Activated naive CD4-positive, alpha-beta T cell treated with Interleukin-2 at 50 U/mL for 16 hours (primary cell): ENCODE measurements at places on chromosomes 1 and 21.
A peak's percentile ranks its signal among the peaks of the same experiment; 100 is the strongest.

GRCh38 chr1:64010316-64010715 is 193.1 kb upstream of the UBE2U start:
- DNase-seq: no peak

GRCh38 chr1:211127166-211127565 is 6.8 kb downstream of the KCNH1 start:
- DNase-seq: no peak

GRCh38 chr1:101316256-101316655 is 79.4 kb downstream of the S1PR1 start:
- DNase-seq: no peak

DNA sequence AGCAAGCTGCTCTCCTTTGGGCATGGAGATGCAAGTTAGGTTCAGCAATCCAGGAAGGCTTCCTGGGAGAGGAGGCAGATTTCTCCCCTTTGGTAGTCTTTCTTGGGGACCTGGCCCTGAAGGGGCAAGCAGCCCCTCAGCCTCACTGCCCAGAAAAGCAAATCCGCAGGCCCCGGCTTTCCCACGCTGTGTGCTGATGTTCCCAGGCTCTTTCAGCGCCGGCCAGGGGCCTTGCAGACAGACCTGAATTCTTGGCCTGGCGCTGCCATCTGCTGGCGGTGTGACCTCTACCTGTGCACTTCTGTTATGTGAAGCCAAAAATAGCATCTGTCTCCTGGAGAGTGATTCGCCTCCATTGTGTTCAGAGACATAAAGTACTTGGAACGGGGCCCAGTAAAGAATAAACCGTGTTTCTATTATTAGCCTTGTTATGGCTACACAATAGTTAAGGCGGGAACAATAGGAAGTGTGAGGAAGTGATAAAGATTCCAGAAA is 64.8 kb downstream of the ALPL start:
- DNase-seq: peak; percentile 9

- no peak for DNase-seq
Observed at GRCh38 chr1:147243841-147244240, 1.4 kb downstream of the CHD1L start.

DNA sequence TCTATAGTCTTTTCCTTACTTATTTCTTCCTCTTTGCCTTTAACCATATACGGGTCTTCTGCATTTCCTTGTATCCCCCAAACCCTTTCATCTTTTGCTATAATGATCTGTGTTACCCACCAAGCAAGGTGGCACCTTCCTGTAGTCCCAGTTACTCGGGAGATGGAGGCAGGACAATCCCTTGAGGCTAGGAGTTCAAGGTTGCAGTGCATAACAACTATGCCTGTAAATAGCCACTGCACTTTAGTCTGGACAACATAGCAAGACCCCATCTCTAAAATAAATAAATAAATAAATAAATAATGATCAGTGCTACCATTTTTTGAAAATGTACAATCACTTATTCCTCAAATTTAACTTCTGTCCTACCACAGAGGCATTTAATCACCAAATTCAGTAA is 11.5 kb downstream of the DR1 start:
- no peak for DNase-seq

DNA sequence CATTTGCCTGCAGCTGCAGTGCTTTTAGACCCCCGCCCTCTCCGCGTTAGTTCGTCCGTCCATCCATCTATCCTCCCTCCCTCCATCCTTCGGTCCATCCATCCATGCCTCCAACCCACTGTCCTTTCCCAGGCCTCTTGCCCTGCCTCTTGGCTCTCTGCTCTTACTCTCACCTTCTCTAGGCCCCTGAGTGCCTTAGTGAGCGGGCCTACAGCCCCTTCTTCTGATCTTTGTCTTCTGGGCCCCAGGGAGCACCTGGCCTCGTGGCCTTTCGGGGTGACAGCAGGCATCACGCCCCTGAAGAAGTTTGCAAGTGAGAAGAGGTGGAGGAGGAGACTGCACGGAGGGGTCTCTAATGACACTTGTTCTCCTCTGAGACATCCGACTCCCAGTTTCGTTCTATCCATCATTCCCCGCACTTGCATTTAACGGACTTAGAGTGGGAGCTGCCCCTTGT is 842 bp downstream of the ATXN7L2 start:
- DNase-seq: no peak

- DNase-seq: no peak
Observed at GRCh38 chr1:205939690-205940330, 3.4 kb downstream of the SLC26A9 start.

DNA sequence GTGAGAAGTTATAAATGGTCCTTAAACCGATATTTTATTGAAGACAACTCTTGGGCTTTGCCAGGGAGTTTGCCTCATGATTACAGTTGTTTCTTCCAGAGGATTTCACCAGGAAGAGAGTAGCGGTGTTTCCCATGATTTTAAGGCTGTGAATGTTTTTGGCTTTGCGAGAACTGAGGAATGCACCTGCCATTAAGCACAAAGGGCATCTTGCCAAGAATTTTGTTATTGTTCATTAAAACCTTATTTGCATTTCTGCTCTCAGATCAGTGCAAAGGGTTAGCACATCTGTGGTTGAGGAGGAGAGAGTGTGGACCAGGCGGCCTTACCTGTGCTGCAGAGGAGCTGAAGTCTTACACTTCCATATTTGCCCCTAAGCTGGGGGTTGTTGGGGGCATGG is 13.8 kb downstream of the CNIH3 start:
- DNase-seq: no peak

- DNase-seq: no peak
Observed at GRCh38 chr1:119321666-119322419, 46.7 kb upstream of the HAO2 start.

GRCh38 chr1:198657550-198658064 is 18.8 kb downstream of the PTPRC start:
- peak; percentile 29 for DNase-seq

- no peak for DNase-seq
Observed at GRCh38 chr1:12634696-12635202, 9.1 kb upstream of the AADACL4 start.

GRCh38 chr1:165512816-165513215 is 31.0 kb upstream of the LRRC52 start:
- DNase-seq: no peak

DNA sequence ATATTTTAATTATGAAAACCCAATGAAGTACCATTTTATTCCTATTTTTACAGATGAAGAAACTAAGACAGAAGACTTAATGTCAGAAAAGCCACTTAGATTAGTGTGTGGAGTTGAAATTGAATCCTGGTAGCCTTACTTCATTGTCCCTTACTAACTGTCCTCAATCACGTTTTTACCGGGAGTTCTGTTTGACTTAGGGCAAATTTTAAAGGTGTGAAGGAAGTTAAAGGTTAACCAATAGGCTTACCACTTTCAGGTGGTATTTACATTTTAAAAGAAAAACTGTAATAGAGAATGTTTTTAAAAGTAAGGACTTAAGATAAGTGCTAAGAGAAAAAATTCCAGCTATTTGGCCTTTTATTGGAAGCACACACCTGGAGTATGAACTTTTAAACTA is 12.4 kb downstream of the RRP15 start:
- DNase-seq: no peak

- no peak for DNase-seq
Observed at GRCh38 chr1:25204797-25205480, 27.4 kb downstream of the SYF2 start.

- no peak for DNase-seq
Observed at GRCh38 chr1:11157867-11158266, 31.3 kb upstream of the ANGPTL7 start.

GRCh38 chr21:16086121-16086520 is 356.3 kb downstream of the USP25 start:
- DNase-seq: no peak

- DNase-seq: no peak
Observed at GRCh38 chr1:181592255-181592859, 109.0 kb downstream of the CACNA1E start.

- DNase-seq: no peak
Observed at GRCh38 chr1:225257081-225257480, 170.8 kb downstream of the LBR start.

DNA sequence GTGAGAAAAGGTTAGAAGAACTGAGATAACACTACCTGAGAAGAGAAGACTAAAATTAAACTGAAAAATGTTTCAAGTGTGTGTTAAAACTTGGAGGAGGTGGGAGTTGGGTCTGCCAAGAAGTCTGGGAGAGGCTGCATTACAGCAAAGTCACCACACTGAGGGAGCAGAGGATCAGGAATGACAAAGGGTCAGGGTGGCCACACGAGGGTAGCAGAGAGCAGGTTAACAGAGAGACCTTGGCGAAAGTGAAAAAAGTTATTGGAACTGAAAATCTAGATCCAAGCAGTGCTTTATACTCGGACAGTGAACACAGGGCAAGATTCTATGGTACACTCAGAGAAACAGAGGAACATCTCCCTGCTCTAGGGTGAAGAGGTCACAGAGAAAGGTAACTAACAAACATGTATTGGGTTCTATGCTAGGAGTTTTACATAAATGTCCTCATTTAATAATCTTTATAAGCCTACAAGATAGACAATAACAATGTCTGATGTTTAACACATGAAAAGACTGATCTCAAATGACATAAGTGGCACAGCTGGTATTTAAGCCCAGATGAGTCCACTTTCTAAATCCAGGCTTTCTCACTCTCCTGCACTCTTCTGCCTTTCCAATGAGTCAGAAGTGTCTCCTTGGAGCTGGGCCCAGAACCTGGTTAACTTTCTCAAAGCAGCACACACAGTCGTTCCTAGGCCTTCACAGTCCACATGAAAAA is 10.3 kb upstream of the CADM3 start:
- DNase-seq: peak; percentile 61

- DNase-seq: no peak
Observed at GRCh38 chr1:5379176-5379759, 613.0 kb downstream of the NPHP4 start.

DNA sequence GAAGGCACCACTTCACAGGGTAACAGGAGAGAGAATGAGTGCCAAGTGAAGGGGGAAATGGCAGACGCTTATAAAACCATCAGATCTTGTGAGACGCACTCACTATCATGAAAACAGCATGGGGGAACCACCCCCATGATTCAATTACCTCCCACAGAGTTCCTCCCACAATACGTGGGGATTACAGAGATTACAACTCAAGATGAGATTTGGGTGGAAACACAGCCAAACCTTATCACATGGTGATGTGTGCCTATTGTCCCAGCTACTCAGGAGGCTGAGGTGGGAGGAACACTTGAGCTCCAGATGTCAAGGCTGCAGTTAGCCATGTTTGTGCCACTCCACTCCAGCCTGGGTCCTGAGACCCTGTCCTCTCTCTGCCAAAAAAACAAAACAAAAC is 56.0 kb upstream of the DSCAM start:
- DNase-seq: no peak

DNA sequence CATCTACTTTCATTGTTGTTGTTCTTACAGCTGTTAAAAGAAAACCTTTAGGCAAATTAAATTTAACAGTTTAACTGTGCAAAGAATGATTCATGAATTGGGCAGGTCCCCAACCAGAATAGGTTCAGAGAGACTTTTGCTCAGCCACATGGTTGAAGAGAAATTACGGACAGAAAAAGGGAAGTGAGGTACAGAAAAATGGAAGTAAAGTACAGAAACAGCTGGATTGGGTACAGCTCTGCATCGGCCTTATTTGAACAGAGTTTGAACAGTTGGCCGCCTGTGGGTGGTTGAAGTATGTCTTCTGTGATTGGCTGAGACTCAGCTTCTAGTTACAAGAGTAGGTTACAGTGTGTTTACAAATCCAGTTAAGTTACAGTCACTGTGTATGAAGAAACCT is 210.1 kb downstream of the FGGY start:
- no peak for DNase-seq

DNA sequence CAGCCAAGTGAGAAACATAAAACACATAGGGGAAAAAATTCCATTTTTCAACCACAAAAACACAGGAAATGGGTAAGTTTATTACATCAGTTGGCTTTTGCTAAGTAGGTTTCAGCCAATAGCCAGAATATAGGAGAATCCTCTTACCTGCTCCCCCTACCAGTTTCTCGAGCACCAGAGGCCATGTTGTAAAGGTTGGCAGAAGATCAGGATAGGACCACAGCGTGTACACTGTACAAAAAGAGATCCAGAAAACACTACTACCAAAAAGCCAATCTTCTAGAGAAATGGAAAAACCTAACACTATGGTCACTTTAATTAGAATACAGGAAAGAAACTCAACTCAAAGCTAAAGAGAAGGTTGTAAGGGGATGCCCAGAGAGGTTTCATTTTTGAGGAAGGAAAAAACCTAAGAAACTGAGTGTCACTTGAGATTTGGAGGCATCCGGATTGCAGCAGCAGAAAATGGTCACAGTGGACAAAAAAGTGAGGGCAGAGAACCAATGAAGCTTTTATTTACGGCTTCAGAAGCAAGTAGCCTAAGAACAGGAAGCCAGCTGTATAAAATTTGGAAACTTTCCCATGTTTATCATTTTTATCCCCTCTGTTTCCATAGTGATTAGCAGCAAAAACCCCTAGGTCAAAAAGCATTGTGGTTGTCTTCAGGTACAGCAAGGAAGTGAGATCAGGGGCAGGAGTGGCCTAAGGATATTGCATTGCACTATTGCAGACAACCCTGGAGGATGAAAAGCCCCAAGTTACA is 2.9 kb downstream of the EIF2D start:
- DNase-seq: no peak

GRCh38 chr1:199976496-199977144 is 50.9 kb upstream of the NR5A2 start:
- DNase-seq: no peak

DNA sequence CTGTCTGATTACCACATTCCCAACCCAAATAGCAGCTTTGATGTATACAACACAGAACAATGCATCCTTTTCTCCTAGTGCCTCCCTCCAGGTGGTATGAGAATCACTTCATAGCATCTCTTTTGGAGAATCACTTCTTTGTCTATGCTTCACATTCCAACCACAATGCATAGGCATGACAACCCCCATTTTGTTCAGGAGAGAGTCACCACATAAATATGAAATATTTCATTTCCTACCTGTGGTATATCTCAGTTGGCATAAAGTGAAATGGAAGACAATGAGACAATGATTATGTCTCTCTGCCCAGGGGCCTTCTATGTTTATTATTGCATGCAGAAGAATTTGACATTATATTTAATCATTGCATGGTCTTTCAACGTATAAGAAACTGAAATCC is 112.2 kb downstream of the BRINP2 start:
- no peak for DNase-seq

DNA sequence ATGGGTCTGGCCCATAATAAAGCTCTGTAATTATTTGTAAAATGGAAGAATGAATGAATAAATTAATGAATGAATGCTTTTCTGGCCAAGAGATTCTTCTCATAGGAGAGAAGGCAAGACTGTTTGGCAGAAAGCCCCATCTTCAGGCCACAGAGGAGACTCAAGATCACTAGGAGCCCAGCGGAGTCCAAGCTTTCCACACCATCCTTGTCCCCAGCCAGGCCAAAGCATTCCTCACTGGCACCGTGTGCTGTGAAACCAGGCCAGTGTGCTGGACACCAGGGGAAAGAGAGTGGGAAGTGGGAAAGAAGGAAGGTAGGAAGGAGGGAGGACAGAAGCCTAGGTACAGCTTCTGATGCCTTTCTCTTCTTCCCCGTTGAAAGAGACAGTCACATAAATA is 86.4 kb downstream of the PLXNA2 start:
- no peak for DNase-seq

GRCh38 chr1:196366817-196367495 is 241.3 kb downstream of the KCNT2 start:
- no peak for DNase-seq
